Tibial nerve (tissue), 4 donors: ENCODE measurements at places on chromosomes 6 and 20. TPM values are rescaled to one million over a fixed set of nuclear protein-coding genes. Genes with fewer than 3 reads are reported as not detected.
A peak's percentile ranks its signal among the peaks of the same experiment; 100 is the strongest.

DNA sequence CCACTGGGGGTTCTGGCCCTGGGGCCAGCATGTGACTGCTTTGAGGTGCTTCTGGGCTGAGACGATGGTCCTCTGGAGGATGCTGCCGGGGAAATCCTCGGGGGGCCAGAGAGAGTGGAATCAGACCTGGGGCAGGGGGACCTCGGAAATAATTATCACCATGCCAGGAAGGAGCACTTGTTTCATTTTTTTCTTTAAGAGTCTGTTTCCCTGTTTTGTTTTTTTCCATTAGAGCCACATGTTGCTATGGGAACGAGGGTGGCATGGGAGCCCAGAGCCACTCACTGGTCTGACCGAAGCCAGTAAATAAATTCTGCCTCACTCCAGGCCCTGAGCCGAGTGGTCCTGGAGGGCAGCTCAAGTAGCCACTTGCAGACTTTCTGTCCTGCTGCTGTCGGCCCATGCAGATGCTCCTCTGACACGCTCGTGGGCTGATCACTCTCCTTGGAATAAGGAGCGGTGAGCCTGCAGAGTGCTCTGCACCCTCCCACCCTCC, 365.1 kb downstream of the ZFAND3 start:
- H3K4me3 ChIP-seq = no peak overlapping the region
- no peaks in the 10 kb centered on the region for H3K4me1 ChIP-seq
- H3K27me3 ChIP-seq = no peaks in the 10 kb centered on the region
- no peak for DNase-seq

- no peaks in the 10 kb centered on the region for H3K27me3 ChIP-seq
- no peak overlapping the region for H3K27ac ChIP-seq
- DNase-seq = no peak
- H3K4me1 ChIP-seq = peaks cover 33% of the 10 kb centered on the region
- H3K4me3 ChIP-seq = peak overlapping the region; percentile 84
- no peaks in the 10 kb centered on the region for H3K36me3 ChIP-seq
Observed at GRCh38 chr20:62064770-62065673, 659 bp downstream of the TAF4 start.

Gene SMOC2
- 136 TPM for total RNA-seq

Gene TFAP2D
- not detected for total RNA-seq

GRCh38 chr20:50819349-50819748, 24.5 kb downstream of the BCAS4 start:
- no peaks in the 10 kb centered on the region for H3K27me3 ChIP-seq
- H3K4me3 ChIP-seq = no peak overlapping the region
- H3K27ac ChIP-seq = no peak overlapping the region
- no peaks in the 10 kb centered on the region for H3K36me3 ChIP-seq
- DNase-seq = no peak

- no peak overlapping the region for H3K4me3 ChIP-seq
- DNase-seq = no peak
- no peaks in the 10 kb centered on the region for H3K36me3 ChIP-seq
Observed at GRCh38 chr6:94894300-94894699, 683.0 kb upstream of the MANEA start.

Gene HCRTR2
- not detected for total RNA-seq

DNA sequence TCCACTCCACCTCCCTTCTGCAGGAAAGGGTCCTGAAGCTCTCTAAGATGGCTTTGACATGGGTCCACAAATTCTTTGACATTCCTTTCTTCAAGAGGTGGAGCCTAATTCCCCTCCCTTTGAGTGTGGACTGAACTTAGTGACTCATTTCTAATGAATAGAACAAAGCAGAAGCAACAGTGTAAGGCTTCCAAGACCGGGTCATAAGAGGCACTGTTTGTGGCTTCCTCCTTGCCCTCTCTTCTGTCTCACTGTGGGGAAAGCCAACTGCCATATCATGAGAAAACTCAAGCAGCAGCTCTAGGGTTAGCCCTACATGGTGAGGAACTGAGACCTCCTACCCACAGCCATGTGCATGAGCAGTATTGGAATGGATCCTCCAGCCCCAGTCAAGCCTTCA, 5.9 kb upstream of the CDK5RAP1 start:
- no peaks in the 10 kb centered on the region for H3K27me3 ChIP-seq
- peaks cover 8% of the 10 kb centered on the region for H3K36me3 ChIP-seq
- DNase-seq = no peak
- no peak overlapping the region for H3K4me3 ChIP-seq
- H3K4me1 ChIP-seq = peaks cover 5% of the 10 kb centered on the region
- H3K27ac ChIP-seq = no peak overlapping the region

DNA sequence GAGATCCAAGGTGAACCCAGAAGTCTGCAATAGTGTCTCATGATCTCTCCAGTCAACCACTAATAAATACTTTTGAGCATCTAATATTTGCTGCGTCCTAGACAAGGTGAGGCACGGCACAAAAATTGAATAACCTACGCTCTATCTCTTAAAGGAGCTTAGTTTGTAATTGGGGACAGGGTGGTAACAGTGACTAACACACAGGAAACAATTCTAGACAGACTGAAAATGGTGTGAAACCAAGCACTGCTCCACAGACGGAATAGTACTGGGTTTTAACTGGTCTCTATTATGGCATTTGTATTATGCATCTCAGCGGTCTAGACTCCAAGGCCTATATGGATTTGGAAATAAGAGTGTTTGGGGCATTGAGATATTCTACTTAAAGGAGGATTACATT, 120.1 kb downstream of the CLIC5 start:
- no peaks in the 10 kb centered on the region for H3K36me3 ChIP-seq
- no peak overlapping the region for H3K4me3 ChIP-seq
- H3K27me3 ChIP-seq = no peaks in the 10 kb centered on the region
- no peak overlapping the region for H3K27ac ChIP-seq
- H3K4me1 ChIP-seq = no peaks in the 10 kb centered on the region
- DNase-seq = no peak

DNA sequence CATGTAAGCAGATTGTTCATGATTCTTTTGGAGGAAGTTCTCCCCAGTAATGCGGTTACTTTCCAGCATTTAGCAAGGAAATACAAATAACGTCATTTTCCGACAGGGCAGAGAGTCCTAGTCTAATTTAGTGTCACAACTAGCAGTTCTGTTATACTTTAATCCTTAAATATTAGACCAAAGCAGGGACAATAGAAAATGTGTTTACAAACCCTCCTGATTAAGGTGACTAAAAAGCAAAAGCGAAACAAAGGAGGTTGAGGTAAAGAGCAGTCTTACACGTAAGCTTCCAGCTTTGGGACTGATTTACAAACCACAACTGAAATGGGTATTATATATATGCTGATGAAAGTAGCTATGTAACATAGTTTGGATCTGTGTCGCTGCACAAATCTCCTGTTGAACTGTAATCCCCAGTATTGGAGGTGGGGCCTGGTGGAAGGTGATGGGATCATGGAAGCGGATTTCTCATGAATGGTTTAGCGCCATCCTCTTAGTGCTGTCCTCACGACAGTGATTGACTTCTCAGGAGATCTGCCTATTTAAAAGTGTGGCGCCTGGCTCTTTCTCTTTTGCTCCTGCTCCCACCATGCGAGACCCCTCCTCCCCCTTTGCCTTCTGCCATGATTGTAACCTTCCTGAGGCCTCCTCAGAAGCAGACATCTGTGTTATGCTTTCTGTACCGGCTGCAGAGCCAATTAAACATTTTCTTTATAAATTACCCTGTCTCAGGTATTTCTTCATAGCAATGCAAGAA, 81.9 kb downstream of the PLCB1 start:
- no peak overlapping the region for H3K4me3 ChIP-seq
- no peak for DNase-seq
- no peaks in the 10 kb centered on the region for H3K27me3 ChIP-seq
- no peak overlapping the region for H3K27ac ChIP-seq
- peaks cover 8% of the 10 kb centered on the region for H3K4me1 ChIP-seq

DNA sequence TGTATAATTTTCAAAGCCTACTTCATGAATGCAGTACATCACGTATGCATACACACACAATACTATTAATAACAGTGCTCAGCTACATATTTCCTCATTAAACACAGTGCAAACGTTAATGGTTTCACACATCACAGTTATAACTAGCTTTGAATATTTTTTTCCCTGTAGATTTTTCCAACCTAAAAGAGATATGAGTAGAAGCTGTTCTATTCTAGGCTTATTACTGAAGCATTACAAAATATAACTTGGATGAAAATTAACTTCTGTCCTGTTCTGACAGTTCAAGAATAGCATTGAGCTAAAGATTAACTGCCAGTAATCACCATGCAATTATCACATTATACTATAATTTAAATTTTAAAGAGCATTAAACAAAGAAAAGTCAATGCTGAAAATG, 6.2 kb downstream of the LMBRD1 start:
- H3K36me3 ChIP-seq = no peaks in the 10 kb centered on the region
- H3K4me3 ChIP-seq = no peak overlapping the region
- H3K27me3 ChIP-seq = no peaks in the 10 kb centered on the region
- H3K4me1 ChIP-seq = peaks cover 38% of the 10 kb centered on the region

DNA sequence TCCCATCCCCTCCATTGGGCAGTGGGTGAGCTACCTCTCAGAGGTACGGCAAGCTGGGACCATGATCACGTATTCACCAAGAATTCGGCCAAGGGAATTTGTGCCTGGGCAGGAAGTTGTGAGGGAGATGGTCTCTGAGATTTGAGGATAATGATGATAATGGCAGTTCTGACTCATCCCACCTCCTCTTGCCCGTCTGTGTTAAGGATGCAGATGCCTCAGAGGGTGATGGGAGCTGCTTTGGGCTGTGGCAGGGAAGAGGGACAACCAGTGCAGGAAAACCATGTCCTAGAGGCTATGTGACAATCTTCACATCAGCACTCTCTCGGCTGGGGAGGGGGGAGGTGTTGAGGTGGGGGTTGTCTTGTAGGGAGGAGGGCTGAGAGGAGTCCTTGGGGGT, 4.3 kb downstream of the TGM6 start:
- H3K4me1 ChIP-seq = no peaks in the 10 kb centered on the region
- no peak overlapping the region for H3K4me3 ChIP-seq
- H3K27ac ChIP-seq = no peak overlapping the region
- DNase-seq = no peak
- H3K36me3 ChIP-seq = no peaks in the 10 kb centered on the region

DNA sequence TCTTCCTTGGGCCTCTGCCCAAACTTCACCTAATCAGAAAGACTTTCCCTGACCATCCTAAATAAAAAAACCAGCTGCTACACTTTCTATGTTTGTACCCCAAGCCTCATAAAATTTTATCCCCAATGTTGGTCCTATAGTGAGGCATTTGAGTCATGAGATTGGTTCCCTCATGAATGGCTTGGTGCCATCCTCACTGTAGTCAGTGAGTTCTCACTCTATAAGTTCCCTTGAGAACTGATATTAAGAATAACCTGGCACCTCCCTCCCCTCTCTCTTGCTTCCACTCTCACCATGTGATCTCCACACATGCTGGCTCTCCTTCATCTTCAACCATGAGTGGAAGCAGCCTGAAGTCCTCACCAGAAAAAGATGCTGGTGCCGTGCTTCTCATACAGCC, 316.9 kb upstream of the PRDM1 start:
- no peak overlapping the region for H3K27ac ChIP-seq
- DNase-seq = no peak
- H3K4me1 ChIP-seq = no peaks in the 10 kb centered on the region
- H3K27me3 ChIP-seq = no peaks in the 10 kb centered on the region
- no peak overlapping the region for H3K4me3 ChIP-seq
- no peaks in the 10 kb centered on the region for H3K36me3 ChIP-seq

Gene CD83
- 2.1 TPM for total RNA-seq

- DNase-seq = no peak
- H3K27ac ChIP-seq = no peak overlapping the region
- H3K4me1 ChIP-seq = peaks cover 12% of the 10 kb centered on the region
- no peak overlapping the region for H3K4me3 ChIP-seq
- H3K27me3 ChIP-seq = no peaks in the 10 kb centered on the region
Observed at GRCh38 chr20:45878076-45878761, 2.8 kb upstream of the ZSWIM1 start.

Gene DHX16
- total RNA-seq = 40.2 TPM

GRCh38 chr6:126093108-126093507, 106.8 kb downstream of the TRMT11 start:
- H3K4me3 ChIP-seq = no peak overlapping the region
- H3K4me1 ChIP-seq = no peaks in the 10 kb centered on the region
- H3K27ac ChIP-seq = no peak overlapping the region

DNA sequence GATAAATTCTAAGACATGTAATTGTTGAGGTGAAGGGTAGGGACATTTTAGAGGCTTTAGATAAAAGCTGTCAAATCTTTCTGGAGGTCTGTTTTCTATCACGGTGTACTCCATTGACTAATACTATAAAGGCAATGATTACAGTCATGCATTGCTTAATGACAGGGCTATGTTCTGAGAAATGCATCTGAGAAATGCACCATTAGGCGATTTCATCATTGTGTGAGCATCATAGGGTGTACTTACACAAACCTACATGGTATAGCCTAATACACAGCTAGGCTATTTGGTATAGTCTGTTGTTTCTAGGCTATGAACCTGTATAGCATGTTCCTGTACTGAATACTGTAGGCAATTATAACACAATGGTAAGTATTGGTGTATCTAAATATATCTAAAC, 71.3 kb upstream of the FYN start:
- no peak for DNase-seq
- no peaks in the 10 kb centered on the region for H3K4me1 ChIP-seq
- H3K27me3 ChIP-seq = no peaks in the 10 kb centered on the region

- no peaks in the 10 kb centered on the region for H3K27me3 ChIP-seq
- DNase-seq = no peak
- H3K4me3 ChIP-seq = no peak overlapping the region
- no peaks in the 10 kb centered on the region for H3K36me3 ChIP-seq
Observed at GRCh38 chr20:21615617-21616080, 89.8 kb upstream of the PAX1 start.

GRCh38 chr6:42764911-42765648, 16.8 kb upstream of the BICRAL start:
- H3K4me3 ChIP-seq = no peak overlapping the region
- DNase-seq = no peak
- no peaks in the 10 kb centered on the region for H3K4me1 ChIP-seq
- no peaks in the 10 kb centered on the region for H3K36me3 ChIP-seq
- H3K27me3 ChIP-seq = no peaks in the 10 kb centered on the region
